Effector memory CD8-positive, alpha-beta T cell (primary cell): ENCODE measurements at places on chromosomes 2 and 18.

- no peak for DNase-seq
Measured at GRCh38 chr2:215660687-215661086, 224.8 kb upstream of the FN1 start.

- DNase-seq: no peak
Measured at GRCh38 chr18:79248495-79249060, 147.2 kb upstream of the NFATC1 start.

DNA sequence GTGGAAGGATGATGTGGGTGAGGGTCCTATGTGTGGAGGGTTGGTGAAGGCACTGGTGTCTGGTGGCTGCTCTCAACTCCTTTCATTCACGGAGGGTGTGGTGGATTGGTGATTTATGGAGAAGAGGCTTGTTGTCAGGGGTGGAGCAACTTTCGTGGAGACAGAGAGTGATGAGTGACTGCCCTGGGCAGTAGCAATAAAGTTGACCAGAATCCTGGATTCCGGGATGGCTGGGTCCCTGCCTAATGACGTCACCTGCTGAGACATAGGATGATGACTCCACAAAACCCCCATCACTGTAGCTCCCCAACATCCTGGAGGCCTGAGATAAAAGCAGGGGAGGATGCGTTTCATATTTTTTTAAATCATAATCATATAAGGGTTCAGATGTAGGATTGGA lies 193.0 kb downstream of the ACKR3 start:
- DNase-seq: no peak

DNA sequence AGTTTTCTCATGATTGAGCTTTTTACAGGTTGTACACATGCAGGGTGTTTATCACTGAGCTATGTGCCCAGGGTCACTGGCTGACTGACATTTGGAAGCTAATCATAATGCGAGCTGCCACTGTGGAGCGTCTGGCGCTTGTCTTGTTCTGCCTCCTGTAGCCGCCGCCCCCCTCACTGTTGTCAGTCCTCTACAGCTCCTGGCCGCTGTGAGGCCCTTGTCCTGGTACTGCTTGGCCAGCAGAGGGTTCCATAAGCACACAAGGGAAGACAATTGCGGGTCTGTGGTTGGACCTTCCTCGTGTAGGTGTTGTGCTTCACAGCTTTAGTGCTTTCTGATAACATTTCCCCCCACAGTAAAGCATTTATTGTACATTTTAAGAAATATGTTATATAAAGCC lies 105.6 kb upstream of the LDLRAD4 start:
- no peak for DNase-seq

DNA sequence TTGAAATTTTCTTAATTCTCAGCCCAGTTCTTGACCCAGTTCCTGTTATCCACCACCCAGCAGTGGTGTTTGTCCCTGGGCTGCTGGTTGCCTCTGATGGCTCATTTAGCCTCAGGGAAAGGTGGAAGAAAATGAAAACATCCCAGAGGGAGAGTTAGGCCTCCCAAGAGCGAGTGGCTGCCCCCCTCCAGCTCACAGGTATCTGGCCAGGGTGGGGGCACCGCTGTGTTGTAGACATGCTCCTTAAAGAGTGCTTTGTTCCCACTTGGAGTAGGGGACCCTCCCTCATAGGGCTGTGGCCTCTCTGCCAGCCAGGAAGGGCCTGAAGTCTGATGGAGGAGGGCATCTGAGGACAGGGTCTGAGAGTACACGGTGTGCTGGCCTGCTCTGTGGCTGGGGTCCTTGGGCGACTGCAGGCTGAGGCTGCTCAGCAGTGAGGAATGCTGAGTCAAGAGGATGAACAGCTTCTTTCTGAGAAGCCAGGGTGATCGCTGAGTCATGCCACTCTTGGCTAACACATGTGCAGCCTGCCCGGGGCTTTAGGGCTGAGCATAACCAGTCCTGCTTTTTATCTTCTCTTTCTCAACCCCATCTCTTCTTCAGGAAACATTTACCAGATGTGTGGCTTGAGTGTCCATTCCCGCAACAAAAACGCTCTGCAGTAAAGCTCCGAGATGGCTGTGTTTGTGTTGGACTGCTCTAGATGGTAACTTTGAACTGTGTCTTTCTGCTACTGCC lies 72.3 kb downstream of the IL1R2 start:
- no peak for DNase-seq

DNA sequence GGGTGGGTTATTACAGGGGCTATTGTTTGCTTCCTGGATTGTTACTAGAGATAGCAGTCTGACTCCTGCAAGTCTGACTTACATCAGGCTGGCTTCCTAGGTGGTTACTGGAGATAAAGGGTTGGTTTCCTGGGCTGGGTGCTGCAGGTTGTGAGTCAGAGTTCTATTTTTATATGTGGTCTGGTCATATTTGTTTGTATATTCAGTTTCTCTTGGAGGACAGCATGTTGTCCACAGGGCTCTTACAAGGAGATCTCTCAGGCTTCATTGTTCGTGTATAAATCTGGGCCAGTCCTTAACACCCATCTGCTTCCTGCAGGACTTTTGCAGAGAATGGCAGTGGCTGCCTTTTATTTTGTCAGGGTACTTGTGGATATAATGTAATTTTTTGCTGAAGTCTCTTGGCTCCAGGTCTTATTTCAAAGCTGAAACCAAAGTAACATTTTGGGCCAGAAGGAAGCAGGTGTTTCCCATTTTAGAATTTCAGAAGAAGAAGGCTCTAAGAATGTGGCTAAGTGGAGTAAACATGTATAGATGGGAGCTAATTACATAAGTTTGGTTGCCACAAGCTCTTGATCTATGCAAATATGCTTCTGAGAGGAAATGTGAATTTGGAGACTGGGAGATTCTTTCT lies 65.9 kb upstream of the SLC16A14 start:
- no peak for DNase-seq

DNA sequence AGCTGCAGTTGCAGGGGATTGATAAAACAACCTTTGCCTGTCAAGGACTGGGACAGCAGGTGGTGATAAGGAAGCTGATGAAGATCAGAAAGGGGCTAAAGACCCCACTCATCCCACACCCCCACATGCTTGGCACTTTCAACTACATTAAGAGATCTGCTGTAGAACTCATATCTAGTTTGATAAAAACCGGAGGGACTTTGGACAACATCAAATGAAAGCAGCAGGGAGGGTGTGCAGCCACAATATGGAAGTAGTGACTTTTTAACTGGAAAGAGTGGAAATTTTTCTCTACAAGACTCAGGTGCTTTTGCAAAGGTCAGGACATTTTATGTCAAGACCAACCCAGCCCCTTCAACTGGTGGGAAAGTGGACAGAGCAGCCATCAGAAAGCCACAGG lies 56.8 kb downstream of the TBC1D8 start:
- DNase-seq: no peak

DNA sequence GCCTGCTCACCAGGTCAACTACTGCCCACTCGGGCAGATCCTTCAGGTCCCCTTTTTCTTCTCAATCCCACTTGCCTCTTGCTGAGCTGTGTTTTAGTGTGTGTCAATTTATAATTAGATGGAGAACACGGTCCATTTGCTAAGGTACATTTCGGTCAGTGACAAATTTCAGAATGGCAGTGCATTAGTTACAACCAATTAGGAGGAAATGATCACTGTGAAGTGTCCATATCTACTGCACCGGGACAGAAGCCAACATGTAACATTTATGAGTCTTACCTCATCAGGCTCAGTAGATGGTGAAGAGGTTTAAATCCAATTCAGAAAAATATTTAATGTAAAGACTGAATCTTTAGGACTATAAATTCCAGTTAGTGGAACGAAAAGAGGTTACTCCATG lies 47.7 kb downstream of the CMPK2 start:
- DNase-seq: no peak

DNA sequence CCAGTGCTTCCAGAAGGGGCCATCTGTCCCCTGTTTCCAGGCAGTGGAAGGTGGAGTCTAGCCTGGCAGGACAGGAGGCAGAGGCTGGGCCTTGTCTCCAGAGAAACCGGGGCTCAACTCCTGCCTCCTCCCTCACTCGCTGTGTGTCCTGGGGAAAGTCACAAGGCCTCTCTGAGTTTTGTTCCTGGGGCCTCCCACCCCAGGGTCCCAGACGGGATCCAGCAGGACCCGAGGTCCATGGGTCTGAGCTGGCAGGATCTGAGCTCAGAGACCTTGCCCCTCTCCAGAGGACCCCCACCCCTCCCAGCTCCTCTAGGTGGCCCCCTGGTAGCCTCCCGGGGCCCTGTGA lies 72.2 kb upstream of the TAF1B start:
- no peak for DNase-seq

DNA sequence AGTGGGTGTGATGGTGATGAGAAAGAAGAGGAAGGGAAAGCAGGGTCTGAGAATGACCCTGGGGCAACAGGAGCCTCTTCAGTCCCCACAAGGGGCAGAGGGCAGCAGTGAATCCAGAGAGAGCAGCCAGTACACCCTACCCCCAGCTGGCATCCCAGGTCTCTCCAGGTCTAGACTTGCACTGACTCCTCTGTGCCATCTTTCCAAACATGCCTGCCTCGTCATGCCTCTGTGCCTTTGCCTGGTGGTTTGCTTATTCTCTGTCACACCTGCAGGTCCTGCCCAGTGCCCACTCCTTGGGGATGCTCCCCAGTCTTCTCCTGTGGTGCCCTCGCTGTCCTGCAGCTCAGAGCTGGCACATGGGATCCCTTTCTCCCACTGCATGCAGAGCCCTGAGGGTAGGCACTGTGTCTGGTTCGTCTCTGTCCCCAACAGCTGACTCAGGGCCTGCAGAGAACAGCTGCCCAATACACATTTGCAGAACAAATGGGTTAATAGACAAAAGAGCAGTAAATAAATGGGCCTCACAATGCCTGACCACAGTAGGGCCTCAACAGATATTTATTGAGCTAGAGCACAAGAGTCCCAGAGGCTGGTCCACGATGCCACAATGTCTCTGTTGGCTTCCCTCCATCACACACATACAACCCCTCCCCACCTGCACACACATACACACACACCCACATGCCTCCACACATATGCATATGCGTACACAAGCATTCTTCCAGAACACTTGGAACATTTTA lies 89.8 kb downstream of the HS1BP3 start:
- DNase-seq: no peak

DNA sequence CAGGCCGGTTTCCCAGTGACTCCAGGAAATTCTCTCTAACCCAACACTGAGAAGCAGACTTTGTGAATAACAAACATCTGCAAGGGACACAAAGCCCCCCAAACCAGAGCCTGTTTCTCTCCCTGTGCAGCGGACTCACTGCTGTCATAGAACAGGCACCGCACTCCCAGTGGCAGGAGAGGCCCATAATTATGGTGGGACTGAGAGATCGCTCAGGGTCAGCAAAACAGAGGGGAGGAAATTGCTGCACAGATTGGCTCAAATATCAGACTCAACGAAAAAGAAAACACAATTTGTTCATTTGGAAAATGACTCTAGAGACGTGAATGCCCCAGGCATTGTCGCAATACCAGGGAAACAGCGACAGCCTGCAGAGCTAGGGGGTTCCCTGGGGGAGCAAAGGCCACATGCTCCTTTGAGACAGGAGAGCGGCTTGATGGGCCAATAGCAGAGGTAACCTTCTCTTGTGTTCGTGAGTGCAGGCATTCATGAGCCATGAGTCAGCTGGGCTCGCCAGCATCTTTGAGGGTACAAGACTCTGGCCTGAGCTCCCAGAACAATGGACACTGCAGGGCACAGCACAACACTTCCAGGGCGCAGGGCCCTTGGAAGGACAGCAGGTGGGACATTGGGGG lies 143.3 kb upstream of the KLHL29 start:
- DNase-seq: no peak

DNA sequence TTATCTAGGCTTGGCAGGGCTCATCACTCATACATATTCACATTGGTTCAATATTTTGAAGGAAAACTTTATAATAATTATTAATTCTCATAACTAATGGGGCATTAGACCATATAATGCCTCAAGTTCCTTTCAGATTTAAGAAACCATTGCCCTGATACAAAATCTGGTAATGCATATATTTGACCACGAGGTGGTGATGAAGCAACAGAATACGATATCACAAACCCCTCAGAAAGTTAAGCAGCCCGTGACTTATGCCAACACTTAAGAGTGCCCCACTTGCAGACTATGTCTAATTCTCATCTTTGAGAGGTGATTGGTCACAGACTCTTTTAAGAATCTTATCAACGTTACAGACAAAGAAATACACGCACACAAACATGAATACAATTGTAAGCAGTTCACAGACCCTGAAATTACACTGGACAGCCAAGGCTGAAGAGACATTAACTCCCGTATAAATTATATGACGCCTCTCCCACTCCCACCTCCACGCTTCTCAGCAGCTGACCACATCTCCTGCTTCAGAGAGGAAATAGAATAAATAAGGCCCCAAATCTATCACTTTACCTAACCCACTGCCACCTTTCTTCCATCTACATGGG lies 20.7 kb upstream of the DNAH6 start:
- peak; percentile 55 for DNase-seq

DNA sequence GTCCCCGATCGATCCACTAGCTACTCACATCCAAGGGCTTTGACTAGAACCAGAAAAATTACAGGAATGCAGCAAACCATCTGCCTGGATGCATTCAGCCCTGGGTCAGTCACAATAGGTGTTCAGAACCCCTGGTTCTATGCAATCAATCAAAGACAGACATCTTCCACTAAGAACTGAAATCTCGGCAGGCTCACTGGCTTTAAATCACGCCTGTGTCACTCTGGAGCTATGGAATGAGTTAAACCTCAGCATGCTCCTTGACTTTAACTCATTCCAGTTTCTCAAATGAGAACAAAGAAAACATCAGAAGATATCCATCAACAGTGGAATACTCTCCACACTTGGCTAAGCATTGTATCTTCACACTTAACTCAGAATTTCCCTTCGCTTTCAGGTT lies 68.1 kb upstream of the SPTBN1 start:
- DNase-seq: no peak

- no peak for DNase-seq
Measured at GRCh38 chr2:974054-974453, 23.4 kb downstream of the SNTG2 start.

GRCh38 chr2:74255660-74256213 lies 57.3 kb downstream of the MTHFD2 start:
- DNase-seq: no peak

GRCh38 chr18:13578400-13578799 lies 148.0 kb downstream of the FAM210A start:
- no peak for DNase-seq

DNA sequence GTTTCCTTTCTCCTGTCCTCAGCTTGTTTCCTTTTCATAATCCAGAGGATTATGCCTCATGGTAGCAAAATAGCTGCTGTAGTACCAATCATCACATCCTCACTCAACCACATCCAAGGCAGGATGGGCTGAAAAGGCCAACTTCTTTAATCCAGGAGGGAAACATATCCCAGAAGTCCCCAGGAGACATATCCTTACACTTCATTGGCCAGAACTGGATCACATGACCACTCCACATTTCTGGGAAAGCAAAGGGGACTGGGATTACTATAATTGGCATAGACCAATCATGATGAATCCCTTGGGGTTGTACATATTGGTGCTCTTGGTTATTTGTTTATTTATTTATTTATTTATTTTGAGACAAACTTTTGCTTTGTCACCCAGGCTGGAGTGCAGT lies 54.0 kb upstream of the LYPD6B start:
- DNase-seq: no peak

GRCh38 chr2:43852196-43852730 lies 13.5 kb downstream of the ABCG8 start:
- no peak for DNase-seq
